Posterior cingulate gyrus (tissue), 11 donors: ENCODE measurements at places on chromosomes 3 and 15.

DNA sequence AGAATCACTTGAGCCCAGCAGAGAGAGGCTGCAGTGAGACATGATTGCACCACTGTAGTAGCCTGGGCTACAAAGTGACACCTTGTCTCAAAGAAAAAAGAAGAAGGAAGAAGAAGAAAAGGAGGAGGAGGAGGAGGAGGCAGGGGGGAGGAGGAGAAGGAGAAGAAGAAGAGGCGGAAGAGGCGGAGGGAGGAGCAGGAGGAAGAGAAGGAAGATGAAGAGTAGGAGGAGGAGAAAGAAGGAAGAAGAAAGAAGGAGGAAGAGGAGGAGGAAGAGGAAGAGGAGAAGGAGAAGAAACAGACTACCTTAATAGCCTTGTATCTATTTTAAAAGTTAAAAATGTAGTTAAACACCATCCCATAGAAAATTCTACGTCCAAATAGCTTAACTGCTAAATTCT is 19.1 kb upstream of the ARF4 start:
- no peak for DNase-seq

GRCh38 chr3:125240496-125240895 is 27.9 kb upstream of the SLC12A8 start:
- no peak for DNase-seq

GRCh38 chr3:124034016-124034843 is 42.3 kb upstream of the ROPN1 start:
- DNase-seq, result no peak

- DNase-seq, result no peak
These were observed 3.4 kb downstream of the HYAL3 start for GRCh38 chr3:50295553-50296431.
